ENCODE measurements at places on chromosomes 2 and 18. TPM values are rescaled to one million over a fixed set of nuclear protein-coding genes. Genes with fewer than 3 reads are reported as not detected.

The FZD7 gene
- total RNA-seq = 42.2 TPM

- no peaks in the 10 kb centered on the region for H3K36me3 ChIP-seq
- H3K27ac ChIP-seq = no peak overlapping the region
- no peak overlapping the region for H3K4me3 ChIP-seq
These were observed 685.5 kb downstream of the CPS1 start for GRCh38 chr2:211241891-211242290.

DNA sequence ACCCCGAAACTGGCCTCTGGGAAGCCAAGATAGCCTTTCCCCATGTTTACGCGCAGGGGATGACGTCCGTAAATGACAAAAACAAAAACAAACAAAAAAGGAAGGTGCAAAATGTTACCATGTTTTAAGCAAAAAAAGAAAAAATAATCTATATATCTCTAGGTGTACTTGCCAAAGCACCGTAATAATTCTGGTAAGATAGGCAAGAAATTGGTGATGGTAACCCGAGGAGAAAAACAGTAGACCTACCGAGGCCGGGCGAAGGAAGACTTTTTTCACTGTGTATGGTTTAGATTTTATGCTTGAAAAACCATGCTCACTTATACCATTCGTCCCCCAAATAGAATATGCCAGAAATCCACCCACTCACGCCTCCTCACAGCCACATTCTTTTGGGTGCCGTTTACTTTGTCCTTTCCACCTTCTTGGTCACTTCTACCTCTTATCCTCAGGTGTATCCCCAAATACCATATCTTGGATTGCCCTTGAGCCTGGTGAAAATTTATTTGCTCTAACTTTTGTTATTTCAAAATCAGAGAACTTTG is 8.0 kb downstream of the GATA6 start:
- H3K4me3 ChIP-seq = peak overlapping the region; percentile 61
- H3K27me3 ChIP-seq = peaks cover 24% of the 10 kb centered on the region
- peaks cover 50% of the 10 kb centered on the region for H3K36me3 ChIP-seq
- peaks cover 33% of the 10 kb centered on the region for H3K4me1 ChIP-seq
- no peak overlapping the region for H3K27ac ChIP-seq

- no peak for DNase-seq
- no peak overlapping the region for H3K27ac ChIP-seq
- H3K4me3 ChIP-seq = no peak overlapping the region
- H3K27me3 ChIP-seq = no peaks in the 10 kb centered on the region
These were observed 91.6 kb upstream of the TSPYL6 start for GRCh38 chr2:54347622-54348021.

GRCh38 chr2:32922501-32922900 is 24.3 kb upstream of the LTBP1 start:
- no peak overlapping the region for H3K27ac ChIP-seq
- no peak for DNase-seq
- H3K4me1 ChIP-seq = peaks cover 20% of the 10 kb centered on the region
- H3K27me3 ChIP-seq = peaks cover 9% of the 10 kb centered on the region

The SCTR gene
- not detected for total RNA-seq

GRCh38 chr2:8204711-8205110 is 477.1 kb upstream of the ID2 start:
- no peak for DNase-seq
- H3K36me3 ChIP-seq = no peaks in the 10 kb centered on the region
- no peaks in the 10 kb centered on the region for H3K27me3 ChIP-seq
- H3K4me3 ChIP-seq = no peak overlapping the region
- peaks cover 4% of the 10 kb centered on the region for H3K4me1 ChIP-seq
- no peak overlapping the region for H3K27ac ChIP-seq

The STARD6 gene
- total RNA-seq = 0.54 TPM

All from endothelial cell (in vitro differentiated cells).